ENCODE measurements at places on chromosomes 16 and 17.

DNA sequence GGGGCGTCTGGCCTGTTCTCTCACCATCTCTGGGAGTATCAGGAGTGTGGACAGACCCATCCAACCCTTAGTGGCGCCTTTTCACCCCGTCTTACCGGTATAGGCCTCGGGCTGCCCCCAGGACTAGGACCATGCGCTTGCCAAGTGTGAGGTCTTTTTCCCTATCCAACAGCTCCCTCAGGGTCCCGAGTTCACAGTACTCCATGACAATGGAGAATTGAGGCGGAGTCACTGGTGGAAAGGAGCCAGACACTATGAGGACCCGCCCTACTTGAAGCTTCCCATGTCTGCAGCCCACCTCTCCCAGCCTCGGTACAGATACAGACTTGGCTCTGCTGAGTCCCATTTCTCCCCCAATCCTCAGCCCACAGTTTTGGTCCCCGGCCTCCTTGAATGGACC lies 15.9 kb upstream of the RFWD3 start:
- DNase-seq, result no peak

- no peak for DNase-seq
These were observed 17.5 kb upstream of the CCL22 start for GRCh38 chr16:57341062-57341440.

DNA sequence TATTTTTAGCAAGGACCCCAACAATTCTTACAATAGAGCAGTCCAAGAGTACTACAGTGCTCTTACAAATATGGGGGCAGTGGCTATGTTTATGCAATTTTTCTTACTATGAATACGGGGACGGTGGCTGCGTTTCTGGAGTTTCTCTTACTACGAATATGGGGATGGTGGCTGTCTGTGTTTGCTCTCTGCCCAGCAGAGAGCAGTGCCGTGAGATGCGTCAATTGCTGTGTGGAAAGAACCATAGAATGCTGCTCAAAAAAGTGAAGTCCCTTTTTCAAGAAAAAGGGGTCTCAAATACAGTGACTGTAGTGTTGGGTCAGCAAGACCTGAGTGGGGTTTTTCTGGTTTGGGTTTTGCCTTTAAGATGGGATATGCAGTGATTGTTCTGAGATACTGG lies 53.9 kb downstream of the KNOP1 start:
- no peak for DNase-seq

DNA sequence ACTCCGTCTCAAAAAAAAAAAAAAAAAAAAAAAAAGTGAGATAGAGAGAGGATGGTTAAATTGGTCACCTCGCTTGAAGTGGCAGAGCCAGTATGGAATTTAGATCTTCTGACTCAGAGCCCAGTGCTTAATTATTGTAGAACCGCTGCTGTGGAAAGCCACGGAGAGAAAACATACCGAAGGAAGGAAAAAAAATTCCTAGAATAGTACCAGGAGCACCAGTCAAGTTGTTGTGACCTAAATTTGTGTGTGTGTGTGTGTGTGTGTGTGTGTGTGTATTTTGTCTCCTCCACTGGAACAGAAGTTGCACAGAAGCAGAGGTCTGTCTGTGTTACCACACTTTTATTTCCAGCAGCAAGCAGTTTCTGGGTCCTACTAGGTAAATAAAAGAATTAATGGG lies 10.6 kb upstream of the NUP85 start:
- DNase-seq, result no peak

GRCh38 chr17:79077587-79077986 lies 3.0 kb downstream of the ENGASE start:
- no peak for DNase-seq

DNA sequence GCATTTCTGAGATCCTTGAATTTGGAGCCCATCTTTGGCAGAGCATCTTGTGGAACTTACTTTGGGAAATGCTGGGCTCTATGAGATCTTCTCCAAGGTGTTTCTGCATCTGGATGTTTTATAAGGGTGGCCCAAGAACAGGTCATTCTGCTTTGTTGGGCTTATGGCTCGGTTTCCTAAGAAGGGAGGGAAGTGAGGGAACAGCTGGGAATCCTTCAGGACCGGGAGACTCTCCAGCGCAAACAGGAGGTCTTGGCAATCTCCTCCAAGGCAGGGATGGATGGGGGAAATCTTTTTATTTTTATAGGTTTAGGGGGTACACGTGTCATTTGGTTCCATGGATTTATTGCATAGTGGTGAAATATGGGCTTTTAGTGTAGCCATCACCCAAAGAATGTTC lies 54.7 kb downstream of the IRX3 start:
- DNase-seq, result no peak

GRCh38 chr17:53749178-53749577 lies 73.5 kb upstream of the KIF2B start:
- no peak for DNase-seq

DNA sequence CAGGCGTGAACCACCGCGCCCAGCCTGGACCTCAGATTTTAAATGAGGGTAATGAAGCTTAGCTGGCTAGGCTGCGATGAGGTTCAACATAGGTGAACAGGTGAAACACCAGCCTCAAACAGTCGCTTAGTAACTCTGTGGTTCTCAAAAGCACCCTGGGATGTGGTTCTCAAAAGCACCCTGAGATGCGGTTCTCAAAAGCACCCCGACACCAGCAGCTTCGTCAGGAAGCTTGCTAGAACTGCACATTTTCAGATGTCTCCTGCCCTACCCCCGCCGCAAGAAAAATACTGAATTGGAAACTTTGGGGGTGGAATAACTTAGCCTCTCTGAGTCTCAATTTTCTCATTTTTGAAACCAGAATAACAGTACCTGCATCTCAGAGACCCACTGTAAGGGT lies 86.7 kb upstream of the XYLT1 start:
- no peak for DNase-seq

- no peak for DNase-seq
These were observed 18.8 kb downstream of the SCGB1C2 start for GRCh38 chr17:156094-156621.

- peak; percentile 27 for DNase-seq
These were observed 109.4 kb upstream of the PLCG2 start for GRCh38 chr16:81669473-81670350.

DNA sequence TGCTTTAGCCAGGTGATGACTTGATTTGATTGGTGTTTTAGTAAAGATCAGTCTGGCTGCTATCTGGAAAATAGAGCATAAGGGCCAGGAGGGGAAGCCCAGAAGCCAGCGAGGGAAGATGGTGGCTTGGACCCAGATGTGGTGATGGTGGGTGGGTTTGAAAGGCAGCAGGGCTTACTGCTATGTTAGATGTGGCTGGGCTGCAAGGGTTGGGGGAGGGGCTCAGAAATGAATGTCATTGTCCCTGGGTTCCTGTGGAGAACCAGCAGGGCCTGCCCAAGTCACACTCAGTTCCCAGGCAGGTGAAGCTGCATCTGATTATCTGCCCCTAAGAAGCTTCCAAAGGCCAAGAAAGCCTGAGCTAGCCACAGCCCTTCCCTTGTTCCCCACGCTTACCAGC lies 71.7 kb upstream of the BRD7 start:
- DNase-seq, result no peak

GRCh38 chr17:11779892-11780291 lies 181.6 kb downstream of the DNAH9 start:
- no peak for DNase-seq

DNA sequence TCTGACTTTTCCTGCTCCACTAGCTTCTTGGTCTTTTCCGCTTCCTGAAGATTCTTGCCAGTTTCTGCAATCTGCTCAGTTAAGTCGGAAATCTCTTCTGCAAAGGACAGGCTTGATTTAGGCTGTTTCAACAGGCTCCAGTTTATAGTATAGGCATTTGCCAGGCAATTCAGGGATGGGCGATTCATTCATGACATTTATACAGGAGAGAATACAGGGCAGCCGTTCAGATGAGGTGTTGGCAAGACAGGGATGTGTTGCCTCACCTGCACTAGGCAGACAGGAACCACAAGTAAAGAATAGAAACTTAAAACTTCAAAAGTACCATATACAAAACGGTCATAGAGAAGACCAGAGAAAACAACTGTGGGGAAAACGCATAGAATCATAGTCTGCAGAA lies 61.7 kb downstream of the MYH13 start:
- DNase-seq, result no peak

- no peak for DNase-seq
These were observed 847.7 kb upstream of the RBFOX1 start for GRCh38 chr16:6484935-6485334.

- no peak for DNase-seq
These were observed 673.8 kb downstream of the WWOX start for GRCh38 chr16:78773291-78773702.

GRCh38 chr16:55501549-55502322 lies 7.1 kb upstream of the LPCAT2 start:
- DNase-seq, result no peak

- DNase-seq, result no peak
These were observed 61.7 kb upstream of the MRC2 start for GRCh38 chr17:62565817-62566216.

DNA sequence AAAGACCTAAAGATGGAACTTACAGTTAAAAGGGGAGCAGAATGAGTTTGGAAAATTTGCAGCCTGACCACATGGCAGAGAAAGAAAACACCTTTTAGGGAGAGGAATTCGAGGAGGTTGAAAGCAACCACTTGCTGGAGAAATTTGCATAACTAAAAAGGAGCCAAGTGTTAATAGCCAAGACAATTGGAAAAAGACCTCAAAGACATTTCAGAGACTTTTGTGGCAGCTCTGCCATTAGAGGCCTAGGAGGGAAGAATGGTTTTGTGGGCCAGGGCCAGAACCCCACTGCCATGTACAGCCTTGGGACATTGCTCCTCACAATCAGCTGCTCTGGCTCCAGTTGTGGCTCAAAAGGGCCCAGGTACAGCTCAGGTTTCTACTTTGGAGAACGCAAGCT lies 338.5 kb downstream of the UTP18 start:
- no peak for DNase-seq

GRCh38 chr16:50744881-50745280 lies 3.0 kb downstream of the CYLD start:
- no peak for DNase-seq

DNA sequence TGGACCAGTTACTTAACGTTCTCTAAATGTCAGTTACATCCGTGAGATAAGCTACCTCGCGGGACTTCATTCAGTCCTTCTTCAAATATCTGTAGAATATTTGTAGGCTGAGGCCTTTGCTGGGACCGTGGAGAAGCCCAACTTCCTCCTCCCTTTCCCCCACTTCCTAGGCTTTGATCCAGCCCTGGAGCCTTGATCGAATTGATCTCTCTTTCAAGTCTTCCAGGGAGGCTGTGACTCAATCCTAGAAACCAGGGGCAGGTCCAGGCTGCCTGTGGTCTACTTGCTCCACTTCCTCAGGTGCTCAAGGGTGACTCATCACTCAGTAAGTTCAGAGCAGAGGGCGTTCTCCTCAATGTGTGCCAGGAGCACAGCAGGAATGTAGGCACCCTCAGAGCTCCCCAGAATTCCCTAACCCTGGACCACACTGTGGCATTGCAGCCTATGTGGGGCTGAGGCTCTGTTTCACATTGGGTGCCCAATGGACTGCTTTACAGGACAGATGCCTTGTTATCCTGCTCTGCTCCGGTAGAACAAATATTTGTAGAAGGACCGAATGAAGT lies 11.2 kb upstream of the CEP20 start:
- DNase-seq, result no peak
